Caki2 (cell line): ENCODE measurements at places on chromosomes 1 and 21.

DNA sequence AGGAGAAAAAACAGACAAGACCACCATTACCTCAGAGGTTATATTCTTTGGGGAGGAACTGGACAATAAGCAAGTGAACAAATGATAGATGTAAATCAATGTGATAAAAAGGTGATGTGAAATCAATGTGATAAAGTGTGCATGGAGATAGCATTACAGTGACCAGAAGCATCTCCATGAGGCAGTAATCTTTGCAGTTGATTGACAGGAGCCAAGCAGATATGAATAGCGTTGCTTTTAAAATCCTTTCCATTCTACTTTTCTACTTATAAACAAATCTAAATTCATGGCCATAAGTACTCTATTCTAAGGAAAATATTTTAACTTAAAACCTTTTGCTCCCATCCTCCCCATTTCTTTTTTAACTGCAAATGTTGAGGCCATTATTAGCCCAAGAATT, 2.8 kb upstream of the H3-3A start:
- no peak for DNase-seq

- no peak for DNase-seq
These were observed 50.6 kb upstream of the LYPLAL1 start for GRCh38 chr1:219123036-219123435.

DNA sequence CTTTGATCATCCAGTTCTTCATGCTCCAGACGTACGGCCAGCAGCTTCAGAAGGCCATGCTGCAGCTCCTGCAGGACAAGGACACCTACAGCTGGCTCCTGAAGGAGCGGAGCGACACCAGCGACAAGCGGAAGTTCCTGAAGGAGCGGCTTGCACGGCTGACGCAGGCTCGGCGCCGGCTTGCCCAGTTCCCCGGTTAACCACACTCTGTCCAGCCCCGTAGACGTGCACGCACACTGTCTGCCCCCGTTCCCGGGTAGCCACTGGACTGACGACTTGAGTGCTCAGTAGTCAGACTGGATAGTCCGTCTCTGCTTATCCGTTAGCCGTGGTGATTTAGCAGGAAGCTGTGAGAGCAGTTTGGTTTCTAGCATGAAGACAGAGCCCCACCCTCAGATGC, 32.5 kb downstream of the MX1 start:
- DNase-seq = no peak

DNA sequence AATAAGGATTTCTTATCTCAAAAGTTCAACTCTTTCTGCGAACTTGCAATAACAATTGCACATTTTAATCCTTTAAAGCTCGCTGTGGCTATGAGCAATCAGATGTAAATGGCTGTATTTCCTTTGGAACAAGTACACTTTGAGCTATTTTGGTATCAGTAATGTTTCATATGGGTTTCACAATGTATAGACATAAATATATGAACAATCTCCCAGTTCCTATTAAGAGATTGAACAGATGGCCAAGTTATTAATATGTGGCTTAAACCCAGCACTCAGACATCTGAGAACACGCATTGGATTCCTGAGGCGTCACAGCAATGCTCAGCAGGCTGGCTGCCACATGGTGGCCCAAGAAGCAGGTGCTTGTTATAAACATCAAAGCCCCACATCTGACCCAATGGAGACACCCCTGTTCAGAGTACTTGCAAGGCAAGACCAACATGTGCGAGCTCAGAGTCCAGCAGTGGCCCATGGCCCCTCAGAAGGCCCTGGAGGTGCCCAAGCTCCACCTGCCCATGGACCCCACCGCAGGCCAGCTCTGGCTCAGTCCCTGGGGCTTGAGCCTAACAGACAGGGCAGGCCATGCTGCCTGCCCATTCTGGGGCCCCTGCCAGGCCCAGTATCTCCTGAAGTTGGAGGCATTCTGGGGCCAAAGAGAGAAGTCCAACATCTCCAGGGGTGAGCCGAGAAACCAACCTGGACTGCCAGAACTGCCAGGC, 23.7 kb downstream of the PSMG1 start:
- no peak for DNase-seq

DNA sequence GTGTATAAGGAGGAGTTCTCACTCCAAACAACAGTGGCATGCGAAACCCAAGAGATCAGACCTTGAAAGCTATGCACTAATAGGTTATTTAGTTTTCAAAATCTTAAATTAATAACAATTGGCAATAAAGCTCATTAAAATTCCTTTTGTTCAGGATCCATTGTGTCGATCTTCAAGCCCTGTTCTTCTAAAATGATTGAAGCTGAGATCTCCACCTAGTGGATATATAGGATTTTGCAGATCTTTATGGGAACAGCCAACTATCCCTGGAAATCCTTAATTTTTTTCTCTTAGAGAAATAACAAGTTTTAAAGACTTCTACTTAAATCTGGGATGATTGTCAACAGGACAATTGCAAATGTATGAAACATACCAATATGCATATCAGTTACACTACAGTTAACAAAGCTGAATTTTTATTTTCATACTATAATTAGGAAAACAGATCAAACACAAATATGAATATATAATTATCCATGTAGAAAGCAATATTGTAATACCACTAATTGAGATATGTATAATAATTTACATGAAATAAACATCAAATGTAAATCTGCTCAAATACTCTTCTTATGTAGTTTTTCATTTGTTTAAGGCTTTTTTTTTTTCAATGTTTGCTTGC, 43.3 kb downstream of the LRRC53 start:
- peak; percentile 18 for DNase-seq

DNA sequence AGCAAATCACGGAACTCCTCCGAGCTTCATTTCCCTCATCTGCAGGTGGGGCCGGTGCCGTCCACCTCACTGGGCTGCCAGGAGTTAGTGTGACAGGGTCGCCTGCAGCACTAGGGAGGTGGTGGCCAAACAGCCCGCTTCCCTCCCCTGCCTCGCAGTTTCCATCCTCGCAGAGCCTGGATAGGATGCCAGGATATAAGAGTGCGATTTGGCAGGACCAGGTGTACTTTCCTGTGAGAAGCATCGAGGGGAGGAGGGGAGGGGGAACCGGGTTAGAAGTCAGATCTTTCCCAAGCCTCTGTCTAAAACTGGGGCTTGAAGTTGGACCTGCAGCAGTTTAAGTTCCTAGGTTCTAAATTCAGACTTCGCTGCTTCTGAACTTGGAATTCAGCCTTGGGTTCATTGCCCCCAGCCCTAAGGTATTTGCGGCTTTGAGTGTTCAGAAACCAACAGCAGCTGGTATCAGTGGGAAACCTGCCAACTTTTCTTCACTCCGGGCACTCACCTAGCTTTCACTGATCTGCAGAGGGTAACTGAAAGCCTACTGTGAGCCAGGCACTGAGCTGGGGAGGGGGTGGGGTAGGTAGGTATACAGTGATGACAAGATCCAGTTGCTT, 1.7 kb upstream of the JUN start:
- DNase-seq = peak; percentile 83

- peak; percentile 84 for DNase-seq
These were observed 22.5 kb downstream of the INTS3 start for GRCh38 chr1:153750026-153750995.

DNA sequence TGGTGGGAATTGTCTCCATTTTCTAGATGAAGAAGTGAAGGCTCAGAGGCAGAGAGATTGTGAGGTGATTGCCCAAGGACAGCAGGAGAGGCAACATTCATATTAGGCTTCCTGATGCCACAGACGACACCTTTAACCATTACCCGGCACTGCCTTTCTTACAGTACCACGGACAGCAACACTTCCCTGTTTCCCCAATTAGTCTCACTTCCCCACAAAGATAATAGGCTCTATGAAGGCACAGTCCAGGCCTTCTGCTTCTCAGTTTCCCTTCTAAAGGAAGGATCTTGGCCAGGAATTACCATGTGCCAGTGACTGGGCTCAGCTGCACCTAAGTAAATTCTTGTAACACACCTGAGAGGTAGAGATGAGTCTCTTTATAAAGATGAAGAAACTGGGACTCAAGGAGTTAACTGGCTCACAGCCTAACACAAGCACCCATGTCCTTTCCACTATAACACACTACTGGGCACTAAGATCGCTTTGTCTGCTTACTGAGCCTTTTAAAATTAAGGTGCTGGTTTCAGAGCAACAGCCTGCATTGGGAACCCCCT, 9.6 kb downstream of the IGSF9 start:
- DNase-seq = no peak

- no peak for DNase-seq
These were observed 7.7 kb downstream of the TMEM63A start for GRCh38 chr1:225874431-225874830.

GRCh38 chr1:19621274-19621950, 22.7 kb upstream of the NBL1 start:
- DNase-seq = no peak

- DNase-seq = peak; percentile 88
These were observed at the start of gene PIGV for GRCh38 chr1:26787706-26788514. TSS of gene PIGV (plus strand) at chr1:26787950. CDS start at chr1:26790816, 2,866 bp downstream.

- DNase-seq = no peak
These were observed 8.2 kb downstream of the DAP3 start for GRCh38 chr1:155697046-155697445.

DNA sequence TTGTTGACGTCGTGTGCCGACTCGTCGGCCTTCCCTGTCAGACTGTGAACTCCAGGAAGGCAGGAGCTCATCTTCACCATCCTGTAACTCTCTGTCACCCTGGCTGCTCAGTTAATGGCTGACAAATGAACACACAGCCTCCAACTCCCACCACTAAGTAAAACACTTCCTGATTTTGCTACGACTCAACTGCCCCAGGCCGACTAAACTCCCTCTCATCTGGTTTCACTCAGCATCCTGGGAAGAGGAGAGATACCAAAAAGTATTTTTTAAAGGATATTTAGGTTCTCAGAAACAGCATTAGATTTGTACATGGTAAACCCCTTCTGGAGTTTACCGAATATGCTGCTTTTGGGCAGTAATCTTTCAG, 18.2 kb upstream of the LHX4 start:
- no peak for DNase-seq

GRCh38 chr1:198933515-198934222, 294.8 kb downstream of the PTPRC start:
- peak; percentile 19 for DNase-seq

- DNase-seq = no peak
These were observed 30.6 kb downstream of the ATP1A1 start for GRCh38 chr1:116403496-116404136.

GRCh38 chr1:97136996-97137395, 415.4 kb downstream of the PTBP2 start:
- no peak for DNase-seq

GRCh38 chr21:23837564-23837963, 1769.7 kb downstream of the MRPL39 start:
- DNase-seq = no peak

DNA sequence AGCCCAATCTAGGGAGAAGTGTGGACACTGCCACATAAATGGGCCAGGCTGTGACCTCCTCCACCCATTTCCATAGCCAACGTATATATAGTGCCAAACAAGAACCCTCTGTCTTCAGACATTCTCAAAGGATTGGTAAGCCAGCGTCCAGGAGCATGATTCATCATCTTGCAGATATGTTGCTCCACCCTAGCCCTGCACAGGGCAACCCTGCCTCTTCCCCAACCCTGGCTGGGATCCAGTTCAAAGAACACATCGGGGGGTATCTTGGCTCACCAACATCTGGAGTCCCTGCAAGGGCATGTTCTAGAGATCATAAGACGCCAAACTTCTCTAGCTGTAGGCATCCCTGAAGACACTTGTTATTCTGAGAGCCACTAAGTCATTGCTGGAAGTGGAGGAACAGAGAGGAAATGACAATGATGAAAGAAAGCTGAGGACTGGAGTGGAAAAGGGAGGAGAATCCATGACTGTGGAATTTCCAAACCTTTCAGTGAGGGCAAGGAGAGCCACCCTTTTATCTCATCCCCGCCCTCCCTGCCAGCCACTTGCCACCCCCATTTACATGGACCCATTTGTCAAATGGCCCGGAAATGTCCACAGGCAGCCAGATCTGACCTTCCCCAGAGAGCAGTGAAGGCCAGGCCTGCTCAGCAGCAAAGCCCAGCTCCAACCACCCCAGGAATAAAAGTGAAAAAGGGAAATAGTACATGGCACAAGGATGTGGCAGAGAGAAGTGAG, 144.1 kb upstream of the CTTNBP2NL start:
- DNase-seq = peak; percentile 39

DNA sequence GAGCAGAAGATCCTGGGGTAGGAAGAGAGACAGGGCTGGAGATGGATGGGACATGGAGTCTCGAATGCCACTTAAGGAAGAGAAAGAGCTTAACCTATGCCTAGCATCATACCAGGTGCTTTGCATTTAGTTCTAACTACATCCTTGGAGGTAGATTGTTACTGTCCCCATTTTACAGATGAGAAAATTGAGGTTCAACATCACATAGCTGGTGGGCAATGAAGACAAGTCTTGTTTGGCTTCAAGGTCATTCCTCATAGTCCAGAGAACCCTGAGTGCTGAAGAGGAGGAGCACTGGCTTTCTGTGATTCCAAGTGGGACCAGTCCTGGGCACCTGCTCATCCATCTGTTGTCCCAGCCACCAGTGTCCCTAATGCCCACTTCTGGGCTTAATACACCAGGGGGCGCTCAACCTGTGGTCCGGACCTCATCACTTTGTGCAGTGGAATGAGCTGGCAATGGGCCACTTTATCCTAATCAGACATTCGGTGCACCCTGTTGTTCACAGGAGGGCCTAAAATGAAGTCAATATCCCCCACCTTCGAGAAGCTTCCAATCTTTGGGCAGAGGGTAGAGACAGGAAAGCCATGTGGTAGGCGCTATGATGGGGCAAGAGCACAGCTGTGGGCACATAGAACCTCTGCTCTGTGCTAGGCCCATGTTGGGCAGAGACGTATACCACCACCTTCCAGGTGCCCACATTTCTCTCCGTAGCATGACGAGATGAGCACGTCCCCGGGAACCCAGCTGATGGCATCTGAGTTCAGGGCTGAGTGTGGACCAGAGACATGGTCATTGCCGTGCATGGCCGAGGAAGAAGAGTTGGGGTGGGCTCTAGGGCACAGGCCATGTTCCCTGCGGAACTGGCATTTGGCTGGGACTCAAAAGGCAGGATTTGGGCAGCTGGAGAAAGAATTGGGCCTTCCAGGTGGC, 9.2 kb downstream of the RPS6KA1 start:
- DNase-seq = no peak

DNA sequence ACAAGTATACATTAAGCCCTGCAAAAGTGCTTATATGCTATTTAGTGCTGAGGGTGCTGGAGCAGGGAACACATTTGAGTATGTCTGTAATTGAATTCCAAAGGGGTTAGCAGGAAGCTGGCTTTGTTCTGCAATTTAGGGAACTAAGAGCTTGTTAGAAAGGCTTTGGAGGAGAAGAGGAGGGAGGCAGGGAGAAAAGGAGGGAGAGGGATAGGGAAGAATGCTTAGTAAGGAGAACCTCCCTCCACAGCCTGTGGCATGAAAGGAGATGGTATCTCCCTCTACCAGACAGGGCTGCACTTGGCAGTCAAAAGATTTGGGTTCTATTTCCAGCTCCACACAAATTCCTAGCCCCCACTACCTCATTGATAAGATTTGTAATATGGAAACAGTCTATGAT, 217.8 kb downstream of the DAB1 start:
- no peak for DNase-seq
